Stimulated activated CD8-positive, alpha-beta memory T cell treated with anti-CD3 and anti-CD28 coated beads, Interleukin-15, amount 100 ng/mL, for 4 hours (primary cell): ENCODE measurements at places on chromosomes 7 and 10.

DNA sequence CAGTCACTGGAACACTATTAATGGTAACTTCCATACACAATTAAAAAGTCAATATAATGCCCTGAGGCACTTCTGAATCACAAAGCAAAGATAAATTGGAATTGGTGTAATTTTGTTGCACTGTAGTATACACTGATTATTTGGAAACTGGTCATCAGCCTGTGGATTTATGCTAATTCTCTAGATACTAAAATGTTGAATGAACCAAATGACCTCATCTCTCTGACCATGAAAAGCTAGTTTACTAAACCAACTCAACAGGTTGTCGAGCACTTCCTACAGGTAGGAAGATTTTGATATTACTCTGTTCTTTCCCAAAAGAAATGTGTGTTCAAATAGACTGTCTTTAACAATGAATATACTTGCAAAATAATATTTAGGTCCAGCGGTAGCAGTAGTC is 5.3 kb downstream of the NRP1 start:
- DNase-seq: no peak

DNA sequence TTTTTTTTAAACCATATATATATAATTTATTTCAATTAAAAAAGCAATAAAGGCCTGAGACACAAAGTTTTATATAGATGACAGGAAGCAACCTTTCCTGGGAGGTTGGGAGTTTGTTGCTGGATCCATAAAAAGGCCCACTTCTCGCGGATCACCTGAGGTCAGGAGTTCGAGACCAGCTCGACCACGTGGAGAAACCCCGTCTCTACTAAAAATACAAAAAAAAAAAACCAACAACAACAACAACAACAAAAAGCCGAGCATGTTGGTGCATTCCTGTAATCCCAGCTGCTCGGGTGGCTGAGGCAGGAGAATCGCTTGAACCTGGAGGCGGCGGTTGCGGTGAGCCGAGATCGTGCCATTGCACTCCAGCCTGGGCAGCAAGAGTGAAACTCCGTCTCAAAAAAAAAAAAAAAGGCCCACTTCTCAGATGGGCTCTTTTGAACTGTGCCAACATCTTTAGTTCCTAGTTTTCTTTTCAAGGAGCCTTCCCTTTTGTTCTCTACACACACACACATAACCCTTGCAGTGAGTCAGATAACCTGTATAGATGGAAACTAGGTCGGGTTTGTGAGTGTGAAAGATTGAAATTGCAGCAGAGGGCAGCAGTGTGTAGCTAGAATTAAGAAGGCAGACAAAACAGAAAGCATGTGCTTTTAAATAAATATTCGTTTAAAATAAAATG is 1.2 kb upstream of the SMNDC1 start:
- peak; percentile 42 for DNase-seq

- DNase-seq: no peak
Measured at GRCh38 chr10:97843281-97843671, 6.4 kb upstream of the GOLGA7B start.

- DNase-seq: no peak
Measured at GRCh38 chr10:121128164-121128563, 277.0 kb downstream of the WDR11 start.

DNA sequence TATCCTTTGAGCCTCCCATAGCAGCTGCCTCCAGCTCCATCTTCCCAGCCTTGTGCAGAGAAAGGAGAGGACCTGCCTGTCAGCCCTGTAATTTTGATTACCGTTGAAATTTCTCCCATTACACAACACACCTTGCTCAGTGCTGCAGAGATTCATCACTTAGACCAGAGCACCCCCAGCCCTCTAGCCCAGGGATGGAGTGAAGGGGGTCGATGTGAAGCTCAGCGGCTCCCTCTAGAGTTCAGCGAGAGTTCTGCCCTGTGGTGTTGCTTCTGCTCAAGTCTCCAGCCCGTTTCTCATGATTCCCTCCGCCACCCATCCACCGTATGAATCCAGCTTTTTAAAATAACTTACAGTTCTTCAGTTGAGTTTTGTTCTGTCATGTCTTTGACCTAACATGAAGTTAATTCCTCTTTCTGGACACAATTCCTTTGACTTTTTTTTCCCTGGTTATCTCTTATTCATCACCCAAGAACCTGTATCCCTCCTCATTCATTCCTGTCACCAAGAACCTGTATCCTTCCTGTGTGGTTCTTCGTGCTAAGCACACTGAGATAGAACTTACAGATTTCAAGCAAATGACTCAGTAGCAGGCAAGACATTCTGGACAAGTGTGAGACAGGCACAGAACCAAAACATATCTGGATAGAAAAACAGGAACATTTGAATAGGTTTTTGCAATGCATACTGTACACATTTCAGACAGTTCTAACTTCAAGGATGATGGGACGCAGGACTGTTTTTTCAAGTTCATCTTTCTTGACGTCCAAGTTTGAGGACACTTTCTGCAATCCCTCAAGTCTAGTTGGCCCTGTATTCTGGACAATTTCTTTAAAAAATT is 35.0 kb upstream of the ZNF32 start:
- DNase-seq: no peak

DNA sequence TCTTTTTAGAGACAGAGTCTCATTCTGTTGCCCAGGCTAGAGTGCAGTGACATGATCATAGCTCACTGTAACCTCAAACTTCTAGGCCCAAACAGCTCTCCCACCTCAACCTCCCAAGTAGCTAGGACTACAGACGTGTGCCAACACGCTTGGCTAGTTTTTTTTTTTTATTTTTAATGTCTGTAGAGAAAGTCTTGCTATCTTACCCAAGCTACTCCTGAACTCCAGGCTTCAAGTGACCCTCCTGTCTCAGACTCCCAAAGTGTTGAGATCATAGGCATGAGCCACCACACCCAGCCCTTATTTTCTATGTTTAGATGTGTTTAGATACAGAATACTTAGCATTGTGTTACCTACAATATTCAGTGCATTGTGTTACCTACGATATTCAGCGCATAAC is 46.4 kb downstream of the KMT2E start:
- no peak for DNase-seq

GRCh38 chr10:62779487-62780248 is 24.9 kb upstream of the ADO start:
- DNase-seq: peak; percentile 88

DNA sequence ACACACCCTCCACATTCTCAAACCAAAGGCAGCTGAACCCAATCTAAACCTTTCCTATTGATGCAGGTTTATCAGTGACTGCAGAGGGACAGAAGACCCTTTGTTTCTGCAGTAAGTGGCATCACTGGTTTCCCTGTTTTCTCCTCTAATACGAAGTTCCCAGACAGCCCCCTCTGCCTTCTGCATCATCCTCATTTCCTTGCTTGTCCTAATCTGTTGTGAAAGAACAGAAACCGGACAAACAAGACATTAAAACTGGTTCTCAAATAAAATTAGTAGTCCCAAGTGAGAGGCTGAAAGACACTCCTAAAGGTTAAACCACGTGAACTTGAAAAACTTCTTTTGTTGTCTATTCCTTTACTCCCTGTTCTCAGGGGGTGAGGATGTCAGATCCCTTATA is 10.1 kb upstream of the ADRB1 start:
- DNase-seq: no peak

DNA sequence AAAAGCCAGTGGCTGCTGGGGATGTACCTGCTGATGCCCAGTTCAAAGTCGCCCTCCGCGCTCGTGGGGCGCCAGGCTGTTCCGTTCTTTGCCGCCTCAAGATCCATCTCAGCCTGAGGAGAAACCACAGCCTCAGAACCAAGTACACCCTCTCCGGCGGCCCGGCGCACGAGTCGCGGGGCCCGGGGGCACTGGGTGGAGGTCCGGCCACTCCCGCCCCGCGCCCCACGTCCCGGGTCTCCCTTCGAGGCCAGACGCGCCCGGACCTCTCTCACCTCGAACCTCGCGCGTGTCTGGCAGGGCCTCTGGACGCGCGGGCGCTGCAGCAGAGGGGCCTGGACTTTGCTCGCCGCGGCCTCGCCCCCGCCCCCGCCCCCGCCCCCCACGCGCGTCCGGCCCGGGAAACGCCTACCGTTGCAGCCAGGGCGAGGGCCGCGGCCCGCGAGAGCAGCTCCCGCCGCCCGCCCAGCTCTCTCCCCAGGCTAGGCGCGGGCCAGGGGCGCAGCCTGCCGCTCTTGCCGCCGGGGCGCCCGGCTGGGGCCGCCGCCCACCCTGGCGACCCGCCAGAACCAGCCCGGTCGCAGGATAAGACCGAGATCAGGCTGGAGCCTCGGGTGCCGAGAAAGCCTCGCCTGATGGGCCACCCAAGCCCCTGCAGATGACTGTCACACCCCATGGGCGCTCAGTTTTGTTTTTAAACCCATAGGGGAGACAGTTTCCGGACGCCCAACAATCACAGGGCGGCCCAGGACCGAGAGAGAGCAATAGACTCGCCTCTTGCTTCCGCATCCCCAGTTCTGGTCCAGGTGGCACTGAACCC is at the start of gene ABCB4:
Gene ABCB4, minus strand, starts transcription at position 322 of the 820 bp plus-strand sequence. Its CDS starts 215 bp downstream, at position 107.
- DNase-seq: no peak

GRCh38 chr7:3301831-3302618 is 973 bp downstream of the SDK1 start:
- DNase-seq: no peak

DNA sequence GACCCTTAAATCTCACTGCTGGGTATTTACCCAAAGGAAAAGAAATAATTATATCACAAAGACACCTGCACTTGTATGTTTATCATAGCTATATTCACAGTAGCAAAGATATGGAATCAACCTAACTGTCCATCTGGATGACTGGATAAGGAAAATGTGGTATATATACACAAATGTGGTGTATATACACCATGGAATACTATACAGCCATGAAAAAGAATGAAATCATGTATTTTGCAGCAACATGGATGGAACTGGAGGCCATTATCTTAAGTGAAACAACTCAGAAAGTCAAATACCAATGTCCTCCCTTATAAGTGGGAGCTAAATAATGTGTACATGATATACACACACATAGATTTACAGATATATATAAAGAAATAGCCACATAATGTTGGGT is 168.2 kb downstream of the SH2D4B start:
- no peak for DNase-seq

- DNase-seq: no peak
Measured at GRCh38 chr10:30980951-30981616, 50.6 kb downstream of the ZNF438 start.

GRCh38 chr7:108030516-108030915 is 27.6 kb upstream of the LAMB1 start:
- no peak for DNase-seq

GRCh38 chr7:102873470-102874165 is 39.2 kb upstream of the LRRC17 start:
- no peak for DNase-seq

- no peak for DNase-seq
Measured at GRCh38 chr10:86730227-86730626, 26.2 kb upstream of the BMPR1A start.

- peak; percentile 34 for DNase-seq
Measured at GRCh38 chr7:1176891-1177373, 16.9 kb upstream of the ZFAND2A start.

GRCh38 chr10:100531761-100532160 is 2.1 kb upstream of the NDUFB8 start:
- no peak for DNase-seq

- DNase-seq: no peak
Measured at GRCh38 chr10:28449926-28450325, 83.0 kb upstream of the WAC start.
